ENCODE measurements at places on chromosomes 6 and 20. TPM values are rescaled to one million over a fixed set of nuclear protein-coding genes. Genes with fewer than 3 reads are reported as not detected.

GRCh38 chr6:93393554-93394074, 25.7 kb downstream of the EPHA7 start:
- no peak for DNase-seq

DNA sequence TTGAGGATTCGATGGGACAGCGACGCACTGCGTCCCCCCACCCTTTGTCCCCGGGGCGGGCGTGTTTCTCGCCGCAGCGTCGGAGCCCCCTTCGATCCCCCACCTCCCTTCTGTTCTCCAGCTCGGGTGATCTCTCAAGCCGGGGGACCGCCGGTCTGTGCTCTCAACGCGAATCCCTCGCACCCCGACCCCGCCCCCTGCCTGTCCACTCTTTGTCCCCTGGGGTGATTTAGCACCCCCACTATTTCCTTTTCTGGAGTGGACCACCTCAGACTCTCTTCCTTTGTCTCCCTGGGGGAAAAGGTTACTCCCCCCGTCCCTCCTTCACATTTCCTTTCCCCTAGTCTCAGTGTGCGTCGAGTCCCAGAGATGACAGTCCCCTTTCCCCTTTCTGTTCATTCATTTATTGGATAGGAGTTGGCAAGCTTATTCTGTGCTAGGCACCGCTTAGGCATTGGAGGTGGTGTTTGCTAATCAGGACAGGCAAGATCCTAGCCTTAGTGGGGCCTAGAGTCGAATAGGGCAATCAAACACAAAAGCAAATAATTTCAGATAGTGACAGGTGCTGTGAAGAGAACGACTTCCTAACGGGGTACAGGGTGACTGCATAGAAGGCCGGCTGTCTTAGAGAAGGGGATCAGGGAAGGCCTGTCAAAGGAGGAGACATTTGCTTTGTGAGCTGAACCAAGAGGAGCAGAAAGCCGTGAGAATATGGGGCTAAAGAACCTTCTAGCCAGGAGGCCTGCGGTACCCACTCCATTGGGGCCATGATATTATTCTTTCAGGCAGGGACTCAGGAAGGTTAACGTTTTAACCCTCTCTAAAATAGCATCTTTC, 741 bp downstream of the PTPN1 start:
- no peak for DNase-seq

- DNase-seq: no peak
These were observed 628.0 kb downstream of the HTR1B start for GRCh38 chr6:76835293-76835692.

GRCh38 chr20:33515569-33516216, 25.8 kb downstream of the CBFA2T2 start:
- no peak for DNase-seq

DNA sequence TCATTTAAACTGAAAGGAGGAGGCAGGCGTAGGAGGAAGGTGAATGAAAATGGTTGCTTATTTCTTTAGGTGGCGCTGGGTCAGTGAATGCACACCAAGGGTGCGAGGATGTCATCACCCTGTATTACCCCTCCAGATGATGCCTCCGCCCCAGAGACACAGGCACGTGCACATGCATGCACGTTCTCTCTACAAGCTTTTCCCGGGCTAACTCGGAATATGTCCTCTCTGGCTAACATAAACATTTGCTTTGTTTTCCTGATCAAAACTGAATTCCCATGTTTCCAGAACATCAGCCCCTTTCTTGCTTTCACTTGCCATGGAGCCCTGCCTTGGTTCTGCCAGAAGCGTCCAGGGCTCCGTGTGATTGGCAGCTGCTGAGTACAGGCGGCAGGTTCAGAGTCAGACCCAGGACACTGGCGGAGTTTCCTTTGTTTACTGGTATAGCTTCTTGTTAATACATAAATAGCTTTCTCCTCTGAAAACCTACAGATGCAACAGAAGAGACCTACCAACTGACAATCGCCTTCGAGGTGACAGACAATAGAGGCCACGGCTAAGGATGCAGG, 131.2 kb upstream of the RPS6KA2 start:
- DNase-seq: no peak

DNA sequence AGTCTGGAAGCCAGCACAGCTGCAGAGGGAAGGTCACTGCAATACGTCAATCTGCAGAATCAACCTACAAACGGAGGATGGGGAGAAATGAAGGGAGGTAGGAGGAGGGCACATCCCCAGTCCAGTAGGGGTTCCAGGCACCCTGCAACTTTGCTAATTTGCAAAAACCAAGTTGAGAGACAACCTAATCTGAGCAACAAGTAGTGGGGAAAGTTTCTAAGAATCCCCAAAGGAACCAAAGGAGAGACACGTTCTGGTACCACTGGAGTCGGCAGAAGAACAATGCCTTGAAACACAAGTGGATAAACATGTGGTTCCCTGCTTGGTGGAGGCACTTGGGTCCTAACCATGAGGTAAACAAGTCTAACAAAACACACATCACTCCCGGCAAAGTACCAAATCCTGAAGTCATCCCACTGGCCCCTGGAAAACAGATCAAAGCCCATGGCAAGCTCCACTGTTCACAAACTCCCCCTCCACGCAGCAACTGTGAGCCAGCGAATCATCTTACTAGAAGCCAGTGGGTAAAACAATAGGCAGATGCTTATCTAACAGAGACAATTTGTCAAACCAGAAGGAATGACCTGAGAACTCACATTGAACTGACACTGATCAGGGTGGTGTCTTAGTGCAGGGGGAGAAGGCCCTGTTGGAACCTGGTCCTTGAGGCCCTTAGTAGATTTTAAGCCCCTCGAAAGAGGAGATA, 4.7 kb downstream of the MRPS18A start:
- DNase-seq: no peak

GRCh38 chr6:157159348-157159747, 164.0 kb downstream of the TMEM242 start:
- no peak for DNase-seq

GRCh38 chr20:16018881-16019280, 554.4 kb downstream of the KIF16B start:
- DNase-seq: no peak

GRCh38 chr20:31979713-31980426, 11.9 kb downstream of the XKR7 start:
- no peak for DNase-seq

- no peak for DNase-seq
These were observed 17.0 kb downstream of the RNF217 start for GRCh38 chr6:124979294-124979678.

DNA sequence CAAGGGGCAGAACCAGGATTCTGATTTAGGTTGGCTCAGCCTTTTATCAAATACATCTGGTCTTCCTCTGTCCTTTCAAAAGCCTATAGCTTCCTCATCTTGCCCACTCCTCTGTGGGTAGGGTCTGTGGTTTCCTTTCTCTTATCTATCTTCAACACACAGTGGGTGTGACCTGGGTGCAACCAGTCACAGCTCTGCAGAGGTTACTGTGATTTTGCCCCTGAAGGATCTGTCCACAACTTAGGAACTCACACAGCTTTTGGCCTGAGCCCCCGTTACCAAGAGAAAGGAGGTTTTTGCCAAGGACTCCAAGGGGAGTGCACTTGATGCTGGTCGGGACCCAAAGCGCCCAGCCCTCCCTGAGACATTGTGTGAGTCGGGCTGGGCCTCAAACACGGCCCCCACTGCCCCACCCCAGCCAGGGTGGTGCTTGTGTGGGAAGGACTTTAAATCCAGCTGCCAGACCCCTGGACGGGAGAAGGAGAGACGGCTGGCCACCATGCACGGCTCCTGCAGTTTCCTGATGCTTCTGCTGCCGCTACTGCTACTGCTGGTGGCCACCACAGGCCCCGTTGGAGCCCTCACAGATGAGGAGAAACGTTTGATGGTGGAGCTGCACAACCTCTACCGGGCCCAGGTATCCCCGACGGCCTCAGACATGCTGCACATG, at the start of gene PI16:
TSS of gene PI16 (plus strand) at position 477 of the 670 bp plus-strand sequence. CDS start at position 500, 23 bp downstream.
- DNase-seq: peak; percentile 33

- DNase-seq: no peak
These were observed 81.2 kb upstream of the CCN6 start for GRCh38 chr6:111972745-111973117.

- DNase-seq: no peak
These were observed 161.6 kb upstream of the MARCKS start for GRCh38 chr6:113695516-113695915.

COL11A2 gene
- polyA plus RNA-seq: 0.40 TPM

ALDH5A1 gene
- polyA plus RNA-seq: 10.2 TPM
